ENCODE measurements at places on chromosomes 6 and 20.
A peak's percentile ranks its signal among the peaks of the same experiment; 100 is the strongest.

DNA sequence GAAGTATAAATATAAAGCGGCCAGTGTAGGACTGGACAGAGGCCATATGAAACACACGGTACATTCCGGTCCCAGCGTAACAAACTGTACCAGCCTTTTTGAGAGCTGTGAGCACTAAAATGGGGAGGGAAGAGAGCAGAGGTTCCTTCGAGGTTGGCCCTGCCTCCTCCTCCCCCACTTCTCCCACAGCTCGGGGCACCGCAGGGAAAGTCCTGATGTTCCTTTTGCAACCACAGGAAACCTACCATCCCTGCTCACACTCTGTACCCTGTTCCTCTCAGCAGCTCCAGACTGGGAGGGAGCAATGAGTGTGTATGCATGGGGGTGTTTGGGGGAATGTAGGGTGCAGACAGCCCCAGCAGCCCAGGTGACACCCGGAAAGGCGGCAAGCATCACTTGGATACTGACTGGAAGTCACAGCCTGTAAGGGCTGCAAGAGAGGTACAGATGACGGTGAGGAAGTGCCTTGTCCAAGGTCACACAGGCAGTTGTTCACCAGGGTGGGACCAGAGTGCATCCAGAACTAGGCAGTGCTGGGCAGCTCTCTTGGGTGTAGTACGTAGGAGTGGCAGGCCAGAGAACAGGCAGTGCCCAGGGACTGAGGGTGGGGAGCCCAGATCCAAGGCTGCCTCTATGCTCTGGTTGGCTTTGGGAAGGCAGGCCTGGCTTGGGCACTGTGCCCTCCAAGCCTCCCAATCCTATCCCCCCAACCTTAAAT is 11.0 kb upstream of the ARMC12 start:
- no peak for DNase-seq

- DNase-seq: no peak
These were observed 92.3 kb downstream of the RNF182 start for GRCh38 chr6:14016935-14017625.

DNA sequence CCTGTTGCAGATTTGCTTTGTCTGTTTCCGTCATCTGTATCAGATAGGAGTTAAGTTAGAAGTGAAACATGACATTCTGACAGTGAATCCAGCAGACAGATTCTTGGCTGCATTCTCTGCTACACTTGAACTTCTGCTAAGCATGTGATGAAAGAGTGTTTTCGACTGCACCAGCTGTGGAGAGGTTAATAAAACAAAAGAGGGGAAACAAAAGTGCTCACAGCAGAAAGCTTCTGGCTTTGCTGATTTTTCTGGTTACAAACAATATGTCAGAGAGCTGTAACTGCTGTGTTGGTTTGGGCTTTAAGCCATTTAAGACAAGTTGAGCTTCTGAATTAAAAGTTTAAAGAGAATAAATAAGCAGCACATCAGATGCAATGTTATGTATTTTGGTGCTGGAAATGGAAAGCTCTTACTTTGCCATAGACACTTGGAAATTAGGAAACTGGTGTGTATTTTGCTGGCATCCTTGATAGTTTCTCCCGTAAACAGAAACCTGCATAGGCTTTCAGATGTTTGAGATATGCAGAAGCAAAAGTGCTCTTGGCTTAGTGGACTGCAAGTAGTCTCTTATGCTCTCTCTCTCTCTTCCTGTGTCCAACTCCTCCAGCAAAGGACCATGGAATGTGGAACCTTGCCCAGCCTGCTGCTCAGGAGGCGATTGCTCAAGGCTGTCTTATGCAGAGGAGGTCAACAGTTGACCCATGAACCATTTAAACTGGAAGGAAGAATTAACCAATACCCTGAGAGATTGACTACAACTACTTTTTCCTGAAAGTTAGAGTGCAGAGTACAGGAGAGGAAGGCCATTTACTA is 104.9 kb downstream of the RPS12 start:
- peak; percentile 57 for DNase-seq

GRCh38 chr6:166691746-166692145 is 64.7 kb upstream of the RPS6KA2 start:
- no peak for DNase-seq

DNA sequence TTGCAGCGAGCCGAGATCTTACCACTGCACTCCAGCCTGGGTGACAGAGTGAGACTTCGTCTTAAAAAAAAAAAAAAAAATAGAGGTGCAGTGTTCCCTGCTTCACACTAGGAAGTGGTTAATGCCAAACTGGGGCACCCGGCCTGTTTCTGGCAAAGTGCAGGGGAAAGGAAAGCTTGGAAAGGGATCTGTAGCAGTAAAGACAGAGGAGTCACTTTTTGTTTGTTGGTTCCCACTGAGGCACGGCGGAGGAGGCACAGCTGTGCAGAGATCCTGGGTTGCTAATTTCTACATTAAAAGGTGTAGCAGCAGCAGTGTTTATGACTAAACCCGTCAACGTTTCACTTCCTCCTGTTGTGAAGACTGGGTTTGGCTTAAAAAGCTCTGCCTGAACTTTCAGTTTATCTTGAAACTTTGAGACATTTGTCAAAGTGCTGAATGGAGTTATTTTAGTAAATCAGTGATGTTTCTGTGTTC is 125.6 kb downstream of the CARMIL1 start:
- no peak for DNase-seq

GRCh38 chr6:91822581-91822980 is 1235.7 kb upstream of the MAP3K7 start:
- no peak for DNase-seq

DNA sequence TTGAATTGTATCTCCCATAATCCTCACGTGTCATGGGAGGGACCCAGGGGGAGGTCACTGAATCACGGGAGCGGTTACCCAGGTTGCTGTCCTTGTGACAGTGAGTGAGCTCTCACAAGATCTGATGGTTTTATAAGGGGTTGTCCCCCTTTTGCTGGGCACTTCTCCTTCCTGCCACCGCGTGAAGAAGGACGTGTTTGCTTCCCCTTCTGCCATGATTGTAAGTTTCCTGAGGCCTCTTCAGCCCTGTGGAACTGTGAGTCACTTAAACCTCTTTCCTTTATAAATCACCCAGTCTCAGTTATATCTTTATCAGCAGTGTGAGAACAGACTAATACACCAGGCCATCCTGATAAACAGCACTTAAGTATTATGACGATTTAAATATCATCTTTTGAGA is 9.0 kb upstream of the MRGBP start:
- DNase-seq: no peak

DNA sequence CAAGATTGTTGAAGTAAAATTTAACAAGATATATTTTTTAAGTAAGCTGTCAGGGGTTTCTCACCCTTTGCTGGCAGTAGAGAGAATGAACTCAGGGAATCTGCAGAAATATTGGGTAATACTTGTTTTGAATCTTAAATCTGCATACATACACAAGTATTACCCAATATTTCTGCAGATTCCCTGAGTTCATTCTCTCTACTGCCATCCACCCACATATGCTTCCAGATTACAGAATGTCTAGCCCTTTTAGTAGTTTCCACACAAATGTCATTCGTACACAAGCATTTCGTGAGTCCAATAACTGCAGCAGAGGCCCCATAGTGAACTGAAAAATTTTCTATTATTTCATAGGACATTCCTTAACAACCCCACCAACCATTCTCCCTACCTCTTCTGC is 69.6 kb upstream of the TNFRSF21 start:
- DNase-seq: no peak

- no peak for DNase-seq
These were observed 182.7 kb upstream of the OLIG3 start for GRCh38 chr6:137676888-137677287.

DNA sequence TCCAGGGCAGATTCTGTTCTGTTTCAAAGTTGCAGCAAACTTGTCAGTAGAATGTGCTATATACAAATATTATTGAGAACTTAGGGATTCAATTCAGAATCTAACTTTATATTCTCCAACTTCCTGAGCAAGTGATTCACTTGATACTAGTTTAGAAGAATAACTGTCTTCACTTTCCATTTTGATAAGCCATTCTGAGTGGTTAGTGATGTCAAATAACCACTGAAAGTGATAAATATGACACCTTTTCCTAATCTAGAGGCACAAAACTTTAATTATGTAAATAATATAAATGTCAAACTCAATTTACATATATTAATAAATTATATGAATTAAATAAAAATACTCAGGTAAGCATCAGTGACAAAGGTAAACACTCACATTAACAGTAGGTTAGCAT is 20.5 kb upstream of the SIM1 start:
- DNase-seq: no peak

GRCh38 chr20:19909725-19910124 is 107.4 kb upstream of the NAA20 start:
- no peak for DNase-seq

GRCh38 chr20:40763646-40764295 is 74.7 kb upstream of the MAFB start:
- no peak for DNase-seq

- no peak for DNase-seq
These were observed 8.1 kb downstream of the BPIFA2 start for GRCh38 chr20:33176101-33176500.

GRCh38 chr6:43089874-43090558 is 13.9 kb downstream of the PTK7 start:
- no peak for DNase-seq

- DNase-seq: no peak
These were observed 29.9 kb downstream of the CDH26 start for GRCh38 chr20:59988141-59988540.

- no peak for DNase-seq
These were observed 375.8 kb downstream of the THBS2 start for GRCh38 chr6:168877821-168878282.

DNA sequence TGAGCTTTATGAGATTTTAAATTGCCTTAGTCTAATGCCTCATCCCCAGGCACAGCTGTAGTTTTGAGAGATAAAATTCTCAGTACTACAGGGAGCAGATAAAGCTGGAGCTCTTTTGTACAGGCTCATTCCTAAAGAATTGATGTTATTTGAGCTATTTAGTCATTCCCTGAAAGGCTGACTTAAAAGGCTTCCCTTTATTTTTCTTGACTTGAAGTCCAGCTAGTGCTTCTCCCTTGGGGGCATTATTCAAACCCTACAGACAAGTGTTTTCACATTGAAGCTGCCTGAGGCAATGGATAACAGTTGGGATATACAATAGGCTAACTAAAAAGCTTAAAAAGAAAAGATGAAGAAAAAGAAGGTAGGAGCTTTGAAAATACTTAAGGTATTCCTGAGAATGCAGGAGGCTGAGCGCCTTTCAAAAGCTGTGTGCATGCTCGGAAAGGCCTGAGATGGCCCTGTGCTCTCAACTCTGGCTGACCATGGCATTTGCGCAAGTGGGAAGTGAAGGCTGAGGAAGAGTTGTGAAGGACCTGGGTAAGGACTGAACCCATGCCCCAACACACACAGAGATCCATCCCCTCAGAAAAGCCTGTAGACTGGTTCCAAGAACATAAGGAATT is 315.1 kb downstream of the SMOC2 start:
- DNase-seq: peak; percentile 62

GRCh38 chr20:49482621-49483017 is at the start of gene KCNB1:
KCNB1 (minus strand) TSS chr20:49482668; CDS start chr20:49482480, 188 bp downstream.
- DNase-seq: no peak

GRCh38 chr6:19752746-19753145 is 84.4 kb upstream of the ID4 start:
- DNase-seq: no peak

DNA sequence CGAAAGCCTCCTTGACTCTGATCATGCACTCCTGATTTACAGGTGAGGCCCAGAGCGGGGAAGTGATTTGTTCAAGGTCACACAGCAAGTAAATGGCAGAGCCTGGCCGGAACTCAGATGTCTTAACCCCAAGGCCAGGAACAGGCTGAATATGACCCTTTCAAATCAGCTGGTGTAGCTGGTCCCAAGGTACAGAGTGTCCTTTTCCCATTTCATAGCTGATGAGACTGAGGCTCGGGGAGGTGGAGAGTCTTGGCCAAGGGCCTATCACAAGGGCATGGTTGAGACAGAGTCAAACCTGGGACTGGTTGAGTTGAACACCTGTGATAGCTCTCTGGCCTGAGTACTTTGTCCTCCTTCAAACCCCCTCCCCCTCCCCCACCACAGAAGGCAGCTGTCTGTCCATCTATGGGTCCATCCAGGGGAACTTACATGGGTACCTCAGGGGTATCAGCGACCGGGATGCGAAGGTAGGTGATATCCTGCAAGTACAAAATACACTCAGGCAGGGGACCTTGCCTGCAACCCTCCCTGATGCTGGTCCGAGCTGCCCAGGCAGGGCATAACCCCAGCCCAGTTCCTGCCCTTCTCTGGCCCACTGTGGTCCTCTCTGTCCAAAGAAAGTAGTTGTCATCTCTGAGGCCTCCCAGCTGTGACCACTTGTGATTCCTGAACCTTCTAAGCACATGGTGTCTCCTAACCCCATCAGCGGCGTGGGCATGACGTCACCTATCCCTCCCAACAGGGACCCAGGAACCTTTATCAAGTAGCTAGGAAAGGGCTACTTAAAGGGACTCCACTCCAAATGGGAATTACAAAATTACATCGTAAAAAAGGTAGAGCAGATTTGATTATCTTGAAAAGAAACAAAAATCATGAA is 5.6 kb downstream of the DUSP15 start:
- no peak for DNase-seq

DNA sequence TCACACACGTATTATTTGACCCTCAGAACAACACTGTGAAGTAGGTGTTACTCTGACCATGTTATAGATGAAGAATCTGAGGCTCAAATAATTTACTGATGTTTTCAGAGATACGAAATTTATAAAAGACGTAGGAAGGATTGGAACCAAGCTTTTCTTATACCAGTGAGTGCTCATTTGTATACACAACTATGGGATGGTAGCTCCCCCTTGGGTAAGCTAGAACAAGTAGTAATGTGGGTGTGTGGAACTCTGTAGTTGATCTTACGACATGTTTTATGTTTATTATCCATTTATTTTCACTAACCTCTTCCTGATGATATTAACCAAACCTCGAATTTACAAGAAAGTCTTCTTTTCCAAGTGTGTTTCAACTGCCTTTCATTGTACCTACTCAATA is 248.5 kb downstream of the NKAIN2 start:
- DNase-seq: no peak

DNA sequence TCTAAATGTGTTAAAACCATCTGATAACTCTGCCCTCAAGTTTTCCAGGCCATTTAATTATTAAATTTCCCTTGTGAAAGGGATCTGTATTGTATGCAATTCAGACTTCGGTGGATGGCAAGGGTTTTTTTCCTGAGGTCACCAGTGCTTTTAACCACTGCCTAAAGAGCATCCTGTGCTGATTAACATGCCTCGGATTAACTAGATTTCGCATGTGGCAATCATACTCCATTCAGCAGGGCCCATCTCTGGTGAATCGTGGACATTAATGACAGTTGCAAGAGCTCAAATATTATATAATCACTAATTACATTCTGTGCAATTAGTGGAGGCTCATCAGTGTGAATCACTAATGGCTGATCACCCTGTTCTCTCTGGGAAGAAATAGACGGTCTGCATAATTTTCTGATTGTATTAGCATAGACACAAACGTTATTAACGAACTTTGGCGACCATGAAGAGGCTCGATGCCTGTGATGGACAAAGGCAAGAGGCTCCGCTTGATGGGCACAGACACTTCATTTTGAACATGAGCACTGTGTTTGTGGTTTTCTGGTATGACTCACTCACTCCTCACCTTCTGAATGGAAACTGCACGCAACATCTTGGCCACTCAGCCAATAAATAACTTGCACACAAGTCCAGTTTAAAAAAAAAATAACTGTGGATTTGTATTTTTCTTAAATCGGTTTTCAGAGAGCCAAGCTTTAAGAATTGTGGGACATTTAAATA is 31.4 kb downstream of the LINC00237 start:
- no peak for DNase-seq

- no peak for DNase-seq
These were observed 321.0 kb upstream of the HSF2 start for GRCh38 chr6:122078481-122078880.

GRCh38 chr6:119361209-119361608 is 11.6 kb upstream of the MAN1A1 start:
- no peak for DNase-seq

- DNase-seq: no peak
These were observed 24.0 kb downstream of the PCK1 start for GRCh38 chr20:57584768-57585461.

Measured in smooth muscle cell of the brain vasculature (primary cell).